ENCODE measurements at places on chromosomes 16 and 17. TPM values are rescaled to one million over a fixed set of nuclear protein-coding genes. Genes with fewer than 3 reads are reported as not detected.

KCNG4 gene
- not detected for total RNA-seq

DNA sequence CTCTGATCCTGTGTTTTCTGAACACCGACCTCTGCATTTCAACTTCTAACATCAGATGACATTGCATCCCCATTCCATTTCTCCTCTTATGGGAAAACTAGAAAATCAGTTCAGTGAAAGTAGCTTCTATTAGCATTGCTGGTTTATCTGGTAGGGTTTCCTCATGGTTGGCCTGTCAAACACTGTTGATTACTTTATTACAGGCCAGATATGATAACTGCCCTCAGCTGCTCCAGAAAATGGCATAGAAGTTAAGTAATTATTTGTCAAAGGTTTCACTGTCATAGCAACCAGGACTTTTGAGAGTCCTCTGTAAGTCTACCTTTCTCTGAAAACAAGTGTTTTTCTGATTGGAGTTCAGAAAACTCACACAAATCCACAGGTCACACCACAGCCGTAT lies 3.0 kb downstream of the GFOD2 start:
- H3K4me3 ChIP-seq = no peak overlapping the region
- H3K27ac ChIP-seq = no peak overlapping the region
- H3K36me3 ChIP-seq = no peaks in the 10 kb centered on the region
- DNase-seq = no peak

EIF3C gene
- total RNA-seq = 374 TPM

DNA sequence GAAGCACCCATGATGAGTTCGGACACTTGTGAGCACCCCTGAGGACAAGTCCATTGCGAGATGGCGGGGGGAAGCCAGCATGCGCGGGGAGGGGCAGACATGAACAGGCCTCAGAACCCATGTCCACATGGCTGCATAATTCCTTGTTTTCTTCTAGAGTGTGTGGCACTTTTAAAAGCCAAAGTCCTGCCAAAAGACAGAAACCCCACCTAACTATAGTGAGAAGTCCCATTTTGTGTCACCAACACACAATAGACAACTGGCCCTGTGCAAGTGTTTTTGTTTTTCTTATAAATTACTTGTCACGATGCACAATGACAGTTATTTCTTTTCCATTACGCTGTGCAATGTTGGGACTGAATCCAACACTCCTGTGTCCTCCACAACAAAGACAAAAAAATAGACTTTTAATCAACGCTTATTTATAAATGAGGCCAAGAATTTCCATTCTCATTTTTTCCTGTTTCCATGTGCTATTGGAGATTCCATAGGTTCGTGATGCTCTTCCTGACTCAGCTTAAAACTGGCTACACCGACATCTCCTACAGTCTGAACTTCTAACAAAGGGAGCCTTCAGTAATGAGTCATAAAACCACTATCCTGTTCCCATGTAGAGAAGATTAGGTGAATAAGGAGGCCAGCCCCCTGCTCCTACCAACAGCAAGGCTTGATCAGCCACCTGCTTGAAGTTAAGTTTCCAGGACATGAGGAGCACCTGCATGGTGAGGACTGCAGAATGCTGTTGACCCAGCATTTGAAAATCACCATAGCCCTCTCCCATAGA lies 98.9 kb downstream of the ZNF423 start:
- H3K27ac ChIP-seq = no peak overlapping the region
- H3K4me1 ChIP-seq = no peaks in the 10 kb centered on the region

KCNH4 gene
- 0.32 TPM for total RNA-seq

Data from aorta (tissue), 5 donors.